H4 (cell line): ENCODE measurements at places on chromosomes 1 and 21. TPM values are rescaled to one million over a fixed set of nuclear protein-coding genes. Genes with fewer than 3 reads are reported as not detected.

DNA sequence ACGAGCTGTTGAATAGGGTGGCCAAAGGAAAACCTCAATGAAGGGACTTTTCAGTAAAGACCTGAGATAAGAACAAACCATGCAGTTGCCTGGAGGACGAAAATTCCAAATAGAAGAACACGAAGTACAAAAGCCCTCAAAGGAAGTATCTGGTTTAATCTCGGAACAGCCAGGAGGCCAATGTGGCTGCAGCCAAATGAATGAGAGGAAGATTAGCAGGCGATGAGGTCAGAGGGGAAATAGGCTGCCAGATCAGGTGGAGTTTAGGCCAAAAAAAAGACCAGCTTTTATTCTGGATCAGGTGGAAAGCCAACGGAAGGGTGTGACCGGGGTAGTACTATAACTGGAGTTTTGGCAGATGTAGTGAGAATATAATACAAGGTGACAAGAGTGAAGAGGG is 43.7 kb downstream of the SRSF11 start:
- DNase-seq, result no peak

The OR6Y1 gene
- not detected in 2 replicates for total RNA-seq

The ATF3 gene
- 9.1 and 13.3 TPM in 2 replicates for total RNA-seq

DNA sequence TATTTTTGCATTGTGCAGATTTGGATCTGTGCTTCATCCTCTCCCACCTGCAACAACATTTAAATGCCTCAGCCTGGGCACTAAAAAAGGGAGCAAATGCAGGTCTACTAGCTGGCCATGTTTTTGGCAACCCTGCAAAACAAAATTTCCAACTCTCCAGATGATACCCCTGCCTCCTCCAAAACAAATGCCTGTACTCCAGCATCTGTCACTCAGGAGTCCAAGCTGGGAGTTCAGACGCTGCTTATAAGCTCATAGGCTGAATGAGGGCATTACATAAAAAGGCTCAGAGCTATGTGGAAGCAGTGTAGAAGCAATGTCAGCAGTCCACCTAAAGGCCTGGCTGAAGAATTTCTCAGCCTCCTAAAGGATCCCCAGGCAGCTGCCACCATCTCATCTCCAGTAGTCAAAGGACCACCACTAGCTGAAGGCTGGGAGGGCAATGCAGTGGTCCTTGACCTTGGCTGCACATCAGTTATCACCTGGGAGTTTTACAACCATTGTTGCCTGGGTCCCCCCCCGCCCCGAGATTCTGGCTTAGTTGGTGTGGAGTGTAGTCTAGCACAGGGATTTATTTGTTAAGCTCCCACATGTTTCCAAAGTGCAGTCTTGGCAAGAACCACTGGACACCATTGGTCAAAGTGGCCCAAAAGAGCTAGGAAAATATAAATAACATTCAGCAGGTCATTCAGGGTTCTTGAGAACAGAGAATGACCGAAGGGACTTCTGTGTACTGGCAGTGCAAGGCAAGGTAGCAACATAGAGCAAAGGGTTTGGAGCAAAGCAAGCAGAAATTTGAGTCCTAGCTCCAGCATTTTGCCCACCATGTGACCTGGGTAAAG is 57.2 kb downstream of the ITPKB start:
- no peak for DNase-seq

DNA sequence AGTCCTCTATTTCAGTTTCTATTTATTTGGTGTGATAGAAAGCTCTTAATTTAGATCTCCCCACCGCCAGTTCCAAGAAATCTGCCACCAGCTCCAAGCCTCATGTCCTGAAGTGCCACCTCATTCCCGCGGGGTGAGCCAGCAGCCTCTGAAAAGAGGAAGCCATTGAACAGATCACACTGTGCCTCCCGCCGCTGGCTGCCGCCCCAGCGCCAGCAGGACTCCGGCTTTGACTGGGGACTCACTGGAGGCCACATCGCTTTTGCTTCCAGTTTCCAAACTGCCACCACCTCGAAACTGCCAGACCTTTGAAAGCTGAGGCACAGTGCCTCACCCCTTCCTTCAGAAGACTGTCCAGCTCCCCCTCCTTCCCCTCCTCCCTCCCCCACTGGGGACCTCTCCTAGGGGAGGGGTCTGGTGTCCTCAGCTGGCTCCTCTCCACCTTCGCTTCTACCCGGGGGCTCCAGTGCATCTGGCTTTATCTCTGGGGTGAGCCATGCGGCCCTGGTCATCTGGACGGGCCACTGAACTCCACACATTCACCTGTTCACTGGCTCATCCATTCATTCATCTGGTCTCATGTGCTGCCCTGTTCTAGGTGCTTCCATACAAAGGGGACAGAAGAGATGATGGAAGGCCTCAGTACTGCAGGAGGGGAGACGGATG is 58.9 kb downstream of the VPS26C start:
- no peak for DNase-seq

DNA sequence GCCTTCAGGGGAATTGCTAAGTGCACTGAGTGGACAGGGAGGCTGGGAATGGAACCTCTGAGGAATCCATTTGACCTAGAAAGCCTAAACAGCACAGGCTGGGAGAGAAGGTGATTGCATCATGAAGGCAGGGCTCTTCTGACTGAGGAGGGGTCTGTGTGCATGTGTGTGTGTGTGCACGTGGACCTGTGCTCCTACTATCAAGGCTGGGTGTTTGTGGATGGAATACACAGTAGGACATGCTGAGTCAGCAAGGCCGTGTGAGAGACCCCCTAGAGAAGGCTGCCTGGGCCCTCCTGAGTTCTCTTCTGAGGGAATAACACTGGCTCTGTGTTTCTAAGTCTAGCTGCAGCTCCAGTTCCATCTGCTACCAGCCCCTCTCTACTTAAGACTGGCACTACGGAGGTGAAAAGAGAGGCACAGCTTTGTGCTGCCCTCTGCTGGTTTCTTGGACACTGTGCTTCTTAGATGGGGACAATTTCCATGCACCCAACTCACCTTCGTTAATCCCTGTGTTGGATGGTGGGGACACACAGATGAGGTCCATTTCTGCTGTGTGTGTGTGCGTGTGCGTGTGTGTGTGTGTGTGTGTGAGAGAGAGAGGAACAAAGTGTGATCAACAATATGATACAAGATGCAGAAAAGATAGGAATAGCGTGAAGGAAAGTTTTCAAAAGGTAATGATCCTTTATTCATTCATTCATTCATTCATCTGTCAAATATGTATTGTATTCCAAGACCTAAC is 6.2 kb upstream of the EFCAB14 start:
- peak; percentile 78 for DNase-seq

The PROK1 gene
- not detected in 2 replicates for total RNA-seq

The S100A7A gene
- not detected in 2 replicates for total RNA-seq

DNA sequence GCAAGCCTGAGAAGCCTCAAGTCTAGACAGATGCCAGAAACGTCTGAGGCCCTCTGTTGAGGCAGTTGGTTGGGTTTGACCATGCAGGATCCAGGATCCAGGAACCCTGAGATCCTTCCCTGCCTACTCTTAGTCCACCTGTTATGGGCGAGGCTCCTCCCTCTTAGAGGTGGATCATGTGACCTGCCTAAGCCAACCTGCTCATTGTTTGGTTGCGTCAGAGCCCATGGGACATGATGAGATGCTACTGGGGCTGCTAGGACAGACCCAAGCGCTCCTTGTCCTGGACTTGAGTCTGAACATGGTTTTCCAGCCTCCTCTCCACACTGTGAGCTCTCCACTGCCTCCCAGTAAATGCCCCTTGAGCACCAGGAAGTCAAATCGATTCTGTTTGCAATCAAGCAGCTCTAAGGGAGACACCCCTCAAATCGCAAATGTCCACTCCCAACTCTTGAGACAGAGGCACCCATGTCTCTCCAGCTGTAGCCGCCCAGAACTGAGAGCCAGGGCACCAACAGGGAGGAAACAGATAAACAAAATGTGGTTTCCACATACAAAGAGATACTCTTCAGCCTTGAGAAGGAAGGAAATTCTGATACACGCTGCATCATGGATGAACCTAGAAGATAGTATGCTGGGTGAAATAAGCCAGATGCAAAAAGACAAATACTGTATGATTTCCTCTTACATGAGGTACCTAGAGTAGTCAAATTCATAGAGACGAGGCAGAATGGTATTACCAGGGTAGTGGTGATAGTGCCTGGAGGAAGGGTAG is 31.7 kb upstream of the WNT4 start:
- no peak for DNase-seq

- no peak for DNase-seq
Observed at GRCh38 chr1:52727114-52727586, 897 bp downstream of the ZYG11B start.
